Esophagus (tissue), 2 donors: ENCODE measurements at places on chromosomes 4 and X. TPM values are rescaled to one million over a fixed set of nuclear protein-coding genes. Genes with fewer than 3 reads are reported as not detected.

The NLRP2B gene
- polyA plus RNA-seq: not detected

The HCCS gene
- polyA plus RNA-seq: 20.4 TPM

The FHIP1A gene
- polyA plus RNA-seq: 4.6 TPM

The RUFY3 gene
- 25.1 TPM for polyA plus RNA-seq

The GLOD5 gene
- polyA plus RNA-seq: 0.26 TPM

The SLC49A3 gene
- 3.8 TPM for polyA plus RNA-seq

The UPF3B gene
- 20.6 TPM for polyA plus RNA-seq

The TMPRSS11B gene
- polyA plus RNA-seq: 394 TPM

The SH2D1A gene
- 0.33 TPM for polyA plus RNA-seq

The ANXA3 gene
- 80.6 TPM for polyA plus RNA-seq

The P2RY4 gene
- polyA plus RNA-seq: 0.06 TPM

The HPGD gene
- 164 TPM for polyA plus RNA-seq

The GNL3L gene
- 3.6 TPM for polyA plus RNA-seq

The CXCL11 gene
- not detected for polyA plus RNA-seq

The APLN gene
- polyA plus RNA-seq: 0.22 TPM

The RBM46 gene
- polyA plus RNA-seq: not detected
